ENCODE measurements at places on chromosomes 7 and 10.

DNA sequence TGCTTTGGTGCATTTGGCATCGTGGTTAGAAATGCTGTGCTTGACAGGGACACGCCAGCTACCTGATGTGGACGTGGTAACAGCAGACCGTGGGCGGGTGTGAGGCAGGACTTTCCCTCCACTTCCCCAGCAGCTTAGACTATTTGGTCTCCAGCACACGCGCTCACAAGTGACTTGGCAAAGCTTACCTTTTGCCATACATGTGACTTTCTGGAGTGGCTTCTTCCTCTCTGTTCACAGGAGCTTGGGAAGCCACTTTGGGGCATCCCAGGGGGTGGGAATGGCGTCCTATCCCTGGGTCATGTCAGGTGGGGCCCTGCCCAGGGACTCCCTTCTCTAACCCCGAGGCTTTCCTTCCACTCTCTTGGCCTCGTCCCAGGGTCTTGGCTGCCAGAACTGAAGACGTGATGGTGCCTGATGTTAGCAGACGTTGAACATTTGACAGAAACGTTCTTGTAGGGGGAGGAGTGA lies 228.7 kb upstream of the KLF6 start:
- DNase-seq = no peak

GRCh38 chr7:101258243-101258731 lies 13.4 kb upstream of the FIS1 start:
- DNase-seq = no peak

DNA sequence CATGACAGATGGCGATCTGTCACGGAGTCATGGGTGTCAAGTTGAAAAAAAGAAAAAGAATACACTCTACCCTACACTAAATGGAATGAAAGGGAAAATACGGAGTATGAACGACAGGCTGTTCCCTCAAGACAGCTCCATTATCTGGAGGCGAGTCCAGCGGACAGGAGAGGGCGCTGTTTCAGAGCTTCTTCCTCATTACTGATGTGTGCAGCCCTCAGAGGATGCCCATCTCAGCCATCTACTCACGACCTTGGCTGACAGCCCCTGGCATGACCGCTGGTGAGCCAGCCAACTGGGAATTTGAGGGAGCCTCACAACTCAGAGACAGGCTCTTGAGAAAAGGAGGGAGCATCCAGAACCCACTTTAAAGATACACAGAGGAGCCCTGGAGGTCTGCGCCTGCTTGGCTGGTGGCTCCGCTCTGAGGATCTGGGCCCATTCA lies 49.6 kb upstream of the SMNDC1 start:
- peak; percentile 38 for DNase-seq

DNA sequence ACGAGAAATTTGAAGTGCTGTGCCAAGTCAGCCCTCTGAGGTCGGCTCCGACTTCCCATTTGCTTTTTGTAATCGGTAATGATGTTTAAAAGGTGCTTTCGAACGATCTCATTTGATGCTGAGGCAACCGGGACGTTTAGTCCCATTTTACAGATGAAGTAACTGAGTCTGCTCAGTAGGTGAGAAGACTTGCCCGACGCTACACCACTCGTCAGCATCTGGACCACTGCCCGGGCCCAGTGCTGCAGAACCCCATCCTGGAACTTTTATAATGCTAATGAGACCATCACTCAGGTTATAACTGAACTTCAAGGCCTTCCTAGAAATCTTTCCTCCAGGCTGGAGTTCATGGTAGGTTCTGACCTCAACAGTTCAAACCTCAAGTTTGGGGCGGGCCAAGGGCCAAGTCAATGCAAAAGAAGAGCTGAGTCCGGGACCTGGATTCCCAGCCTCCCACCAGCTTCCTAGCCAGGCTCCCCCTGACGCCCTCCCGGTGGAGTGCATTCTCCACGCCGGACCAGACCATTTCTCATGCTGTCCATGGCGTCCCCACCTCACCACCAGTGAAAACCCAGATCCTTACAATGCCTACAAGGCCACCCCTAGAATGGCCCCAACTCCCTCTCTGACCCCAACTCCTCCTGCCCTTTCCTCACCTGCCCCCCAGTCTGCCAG lies 699 bp upstream of the PDLIM1 start:
- DNase-seq = no peak

DNA sequence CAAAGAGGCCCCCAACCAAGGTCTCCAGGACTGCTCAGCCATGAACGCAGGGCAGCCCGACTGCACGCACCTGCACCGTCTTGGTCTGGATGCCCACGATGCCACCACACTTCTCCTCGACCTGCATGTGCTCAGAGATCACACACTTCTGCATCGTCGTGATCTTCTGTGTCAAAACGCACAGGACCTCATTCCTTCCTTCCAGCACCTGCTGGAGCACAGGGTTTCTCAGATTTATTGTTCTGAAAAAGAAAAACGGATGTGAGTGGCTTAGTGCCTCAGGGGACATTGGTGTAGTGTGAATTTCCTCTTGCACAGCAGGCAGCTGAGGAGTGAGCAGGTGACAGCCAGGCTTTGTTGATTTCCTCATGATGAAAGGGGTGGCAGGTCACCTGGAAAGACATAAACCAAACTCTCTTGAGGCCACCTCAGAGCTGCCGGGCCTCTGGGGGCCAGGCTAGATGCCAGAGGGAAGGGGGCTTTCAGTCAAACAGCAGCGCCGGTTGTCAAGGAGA lies 38.2 kb downstream of the GSDME start:
- peak; percentile 60 for DNase-seq

GRCh38 chr10:33330543-33331378 lies 3.7 kb downstream of the NRP1 start:
- DNase-seq = peak; percentile 68

DNA sequence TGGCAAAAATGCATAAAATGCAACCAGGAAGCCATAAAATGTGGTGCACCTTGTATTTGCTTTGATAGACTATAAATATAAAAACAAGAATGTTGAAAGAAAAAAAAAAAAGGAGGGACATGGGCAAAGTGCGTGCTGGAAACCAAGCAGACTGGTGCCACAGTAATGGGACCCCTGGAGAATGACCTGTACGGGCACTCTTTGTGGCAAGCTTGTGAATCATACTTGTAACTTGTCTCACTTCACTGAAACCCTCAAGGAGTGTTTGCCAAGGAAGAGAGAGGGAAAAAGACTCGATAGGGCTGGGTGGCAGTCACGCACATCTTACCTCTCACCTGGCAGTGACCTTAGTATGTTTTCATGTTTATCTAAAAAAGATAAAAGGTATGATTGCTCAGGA lies 1183.6 kb downstream of the GATA3 start:
- DNase-seq = no peak

GRCh38 chr10:114188001-114188400 lies 8.8 kb downstream of the TDRD1 start:
- no peak for DNase-seq

GRCh38 chr10:68231106-68231816 lies 652 bp downstream of the ATOH7 start:
- DNase-seq = peak; percentile 58

DNA sequence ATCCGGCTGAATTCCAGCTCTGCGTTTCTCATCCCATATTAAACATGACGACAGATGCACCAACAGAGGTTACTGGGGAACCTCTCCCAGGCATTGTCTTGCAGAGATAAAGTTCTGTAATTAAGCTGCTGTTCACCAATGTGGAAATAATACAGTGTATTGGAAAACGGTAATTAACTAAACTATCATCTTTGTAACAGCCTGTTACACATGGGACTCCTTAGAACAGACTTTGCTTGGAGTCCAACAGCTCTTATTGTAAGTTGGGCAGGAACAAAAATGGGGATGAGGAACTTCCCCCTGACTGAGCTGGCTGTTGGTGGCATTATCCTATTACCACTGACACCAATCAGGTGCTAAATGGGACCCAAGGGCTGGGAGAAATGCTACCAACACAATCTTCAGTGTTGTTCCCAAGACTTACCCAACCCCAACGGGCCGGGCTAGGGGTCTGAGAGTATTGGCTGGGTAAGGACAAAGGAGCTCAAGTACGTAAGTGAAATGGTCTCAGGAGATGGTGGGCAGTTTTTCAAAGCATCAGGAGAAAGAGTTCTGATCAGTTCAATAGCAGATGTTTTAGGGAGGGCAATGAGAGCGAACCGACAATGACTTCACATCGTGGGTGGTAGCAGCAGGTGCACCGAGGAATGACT lies 759.4 kb downstream of the GRID1 start:
- DNase-seq = peak; percentile 2

DNA sequence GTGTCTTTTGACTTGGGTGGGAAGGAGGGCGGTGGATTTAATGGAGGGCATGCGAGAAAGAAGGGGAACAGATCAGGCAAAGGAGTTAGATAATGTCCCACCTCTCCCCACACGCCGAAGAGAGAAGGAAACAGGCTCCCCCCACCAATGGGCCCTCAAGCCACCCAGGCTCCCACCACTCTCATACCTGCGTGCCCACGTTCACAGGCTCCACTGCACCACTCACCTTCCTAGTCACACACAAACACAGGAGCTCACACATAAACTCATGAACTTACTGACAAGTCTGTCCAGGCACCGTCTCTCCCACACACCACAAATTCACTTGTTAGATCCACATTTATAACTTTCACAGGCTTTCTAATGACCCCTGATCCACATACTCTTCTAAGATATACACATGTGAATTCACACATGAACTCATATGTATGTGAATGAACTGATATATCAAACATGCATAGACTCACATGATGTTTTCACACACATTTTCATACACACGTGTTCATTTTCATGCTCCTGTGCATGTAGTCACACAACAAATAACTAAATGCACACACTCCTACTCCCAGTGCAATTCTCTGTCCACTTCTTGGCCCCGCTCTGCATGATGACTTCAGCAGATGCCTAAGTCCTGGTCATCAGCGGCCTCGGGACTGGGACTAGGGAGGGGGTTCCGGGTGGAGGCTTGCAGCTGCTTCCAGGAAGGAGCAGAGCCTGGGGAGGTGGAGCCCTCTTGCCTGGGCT lies 1.5 kb downstream of the LZTS2 start:
- DNase-seq = no peak

GRCh38 chr7:136594739-136595144 lies 273.7 kb upstream of the CHRM2 start:
- no peak for DNase-seq

- no peak for DNase-seq
Observed at GRCh38 chr10:95543459-95543858, 17.7 kb downstream of the SORBS1 start.

DNA sequence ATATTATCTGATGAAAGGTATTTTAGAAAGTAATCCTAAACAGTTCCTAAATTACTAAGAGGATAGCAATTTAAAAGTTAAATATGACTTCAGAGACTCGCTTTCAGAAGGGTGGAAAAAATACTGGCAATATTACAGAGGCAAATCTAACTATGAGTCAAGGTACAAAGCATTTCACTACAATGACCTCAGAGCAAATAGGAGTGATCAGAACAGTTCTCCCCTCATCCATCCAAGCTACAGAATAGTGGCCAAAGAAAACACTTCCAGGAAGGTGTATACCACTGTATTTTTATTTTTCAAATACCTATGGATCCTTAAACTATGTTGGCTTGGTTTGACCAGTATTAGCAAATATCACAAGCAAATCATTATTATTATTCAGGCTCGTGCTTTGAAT lies 112.8 kb upstream of the ODAD2 start:
- DNase-seq = no peak

DNA sequence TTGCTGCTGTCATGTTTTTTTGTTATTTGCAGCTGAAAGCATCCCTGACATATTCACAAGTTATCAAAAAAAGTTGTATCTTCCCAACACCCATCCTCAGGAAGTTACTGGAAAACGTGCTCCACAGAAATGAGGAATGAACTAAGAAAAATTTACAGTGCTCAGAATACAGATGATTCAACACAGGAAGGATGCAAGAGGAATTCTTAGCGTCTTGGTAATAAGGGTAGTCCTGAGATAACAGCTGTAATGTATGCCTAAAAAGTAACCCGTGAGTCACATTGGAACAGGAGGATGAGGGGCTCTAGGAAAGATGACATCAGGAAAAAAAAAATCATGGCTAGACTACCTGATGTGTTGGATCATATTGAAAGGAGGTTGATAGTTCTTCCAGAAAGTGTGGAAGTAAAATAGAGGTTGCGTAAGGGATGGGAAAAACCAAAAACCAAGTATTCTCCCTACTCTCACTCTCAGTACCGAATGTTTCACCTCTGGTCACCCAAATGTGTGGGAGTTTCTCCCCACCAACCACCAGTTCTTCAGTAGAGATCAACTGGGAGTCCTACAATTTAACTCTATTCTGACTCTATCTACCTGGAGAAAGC lies 3.9 kb downstream of the ADAM12 start:
- DNase-seq = no peak

DNA sequence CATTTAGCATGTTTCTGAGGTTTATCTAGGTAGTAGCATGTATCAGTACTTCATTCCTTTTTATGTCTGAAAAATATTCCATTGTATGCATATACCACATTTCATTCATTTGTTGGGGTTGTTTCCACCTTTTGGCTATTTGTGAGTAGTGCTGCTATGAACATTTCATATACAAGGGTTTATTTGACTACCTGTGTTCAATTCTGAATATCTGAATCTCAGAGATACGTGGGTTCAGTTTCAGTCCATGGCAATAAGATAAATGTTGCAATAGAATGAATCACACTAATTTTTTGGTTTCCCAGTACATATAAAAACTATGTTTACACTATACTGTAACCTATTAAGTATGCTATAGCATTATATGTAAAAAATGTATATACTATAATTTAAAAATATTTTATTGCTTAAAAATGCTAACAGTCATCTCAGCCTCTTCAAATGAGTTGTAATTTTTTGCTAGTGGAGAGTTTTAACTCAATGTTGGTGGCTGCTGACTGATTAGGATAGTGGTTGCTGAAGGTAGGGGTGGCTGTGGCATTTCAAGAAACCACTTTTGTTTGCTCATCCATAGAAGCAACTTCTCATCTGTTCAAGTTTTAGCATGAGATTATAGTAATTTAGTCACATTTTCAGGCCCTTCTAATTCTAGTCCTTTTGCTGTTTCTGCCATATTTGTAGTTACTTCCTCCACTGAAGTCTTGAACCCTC lies 13.9 kb downstream of the PLEKHA1 start:
- DNase-seq = no peak

- DNase-seq = no peak
Observed at GRCh38 chr10:107442035-107442505, 277.6 kb upstream of the SORCS1 start.

- no peak for DNase-seq
Observed at GRCh38 chr7:128100949-128101713, 69.9 kb upstream of the LRRC4 start.

- no peak for DNase-seq
Observed at GRCh38 chr10:35316218-35316967, 19.9 kb upstream of the CCNY start.

GRCh38 chr10:129841071-129841470 lies 123.0 kb downstream of the EBF3 start:
- DNase-seq = no peak

GRCh38 chr10:6136215-6137201 lies 47.7 kb downstream of the RBM17 start:
- DNase-seq = no peak

Data from NCI-H2081 (cell line).